Activated T-helper 1 cell treated with Interleukin-2 at 50 U/mL for 16 hours (primary cell): ENCODE measurements at places on chromosomes 2 and 18.

DNA sequence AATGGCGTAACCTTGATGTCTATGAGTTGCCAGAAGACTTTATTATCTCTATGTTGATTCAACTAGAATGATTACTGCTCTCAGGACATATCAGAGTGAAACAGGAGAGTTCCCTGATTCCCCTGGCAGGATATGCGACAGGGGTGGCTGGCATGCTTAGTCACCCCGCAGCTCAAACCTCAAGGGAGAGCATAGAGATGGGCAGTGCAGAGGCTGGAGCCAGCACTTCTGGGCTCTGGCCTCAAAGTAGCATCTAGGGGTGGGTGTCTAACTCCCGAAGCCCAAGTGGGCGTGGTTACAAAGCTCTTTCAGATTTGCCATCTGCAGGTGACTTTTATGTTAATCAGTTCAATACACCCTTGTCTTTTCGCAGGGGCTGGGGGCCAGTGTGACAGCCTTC lies 391.6 kb downstream of the ADCYAP1 start:
- no peak for DNase-seq

- peak; percentile 19 for DNase-seq
These were observed 42.1 kb upstream of the TAF1B start for GRCh38 chr2:9800975-9801726.

GRCh38 chr2:175131252-175131651 lies 36.8 kb downstream of the ATF2 start:
- DNase-seq = no peak

GRCh38 chr2:224025874-224026273 lies 13.2 kb downstream of the SERPINE2 start:
- DNase-seq = peak; percentile 2

DNA sequence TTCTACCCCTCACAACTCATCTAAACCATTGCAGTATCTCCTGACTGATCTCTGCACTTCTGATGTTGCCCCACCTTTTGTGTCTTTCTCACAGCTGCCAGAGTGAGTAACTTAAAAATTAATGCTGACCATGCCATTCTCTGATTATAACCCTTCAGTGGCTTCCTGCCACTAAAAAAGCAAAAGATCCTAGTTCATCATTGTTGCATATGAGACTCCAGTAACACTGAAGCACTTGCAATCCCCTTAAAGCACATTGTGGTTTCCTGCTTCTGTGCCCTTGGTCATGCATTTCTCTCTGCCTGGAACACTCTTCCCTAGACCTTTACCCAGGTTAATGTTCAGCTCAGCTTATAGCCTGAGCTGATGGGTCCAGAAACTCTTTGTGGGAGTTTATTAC lies 95.1 kb upstream of the WDSUB1 start:
- DNase-seq = no peak

DNA sequence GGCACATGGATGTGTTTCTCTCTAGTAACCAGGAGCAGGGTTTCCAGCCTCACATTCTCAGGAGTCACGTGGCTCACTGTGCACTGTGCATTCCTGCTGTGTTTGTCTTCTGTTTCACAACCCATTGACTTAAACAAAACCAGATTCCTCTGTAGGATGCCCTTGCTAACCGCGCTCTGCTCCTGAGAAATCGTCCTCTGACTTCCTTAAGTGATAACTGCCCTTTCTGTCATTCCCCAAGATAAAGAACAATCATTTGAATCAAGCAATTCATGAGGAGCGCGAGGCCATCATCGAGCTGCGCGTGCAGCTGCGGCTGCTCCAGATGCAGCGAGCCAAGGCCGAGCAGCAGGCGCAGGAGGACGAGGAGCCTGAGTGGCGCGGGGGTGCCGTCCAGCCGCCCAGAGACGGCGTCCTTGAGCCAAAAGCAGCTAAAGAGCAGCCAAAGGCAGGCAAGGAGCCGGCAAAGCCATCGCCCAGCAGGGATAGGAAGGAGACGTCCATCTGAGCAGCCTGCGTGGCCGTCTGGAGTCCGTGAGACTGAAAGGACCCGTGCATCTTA lies 60.2 kb downstream of the RALBP1 start:
- DNase-seq = no peak

GRCh38 chr2:10452312-10452711 lies 4.2 kb upstream of the ODC1 start:
- DNase-seq = no peak

- DNase-seq = no peak
These were observed 12.7 kb upstream of the CDH2 start for GRCh38 chr18:28189400-28190239.

DNA sequence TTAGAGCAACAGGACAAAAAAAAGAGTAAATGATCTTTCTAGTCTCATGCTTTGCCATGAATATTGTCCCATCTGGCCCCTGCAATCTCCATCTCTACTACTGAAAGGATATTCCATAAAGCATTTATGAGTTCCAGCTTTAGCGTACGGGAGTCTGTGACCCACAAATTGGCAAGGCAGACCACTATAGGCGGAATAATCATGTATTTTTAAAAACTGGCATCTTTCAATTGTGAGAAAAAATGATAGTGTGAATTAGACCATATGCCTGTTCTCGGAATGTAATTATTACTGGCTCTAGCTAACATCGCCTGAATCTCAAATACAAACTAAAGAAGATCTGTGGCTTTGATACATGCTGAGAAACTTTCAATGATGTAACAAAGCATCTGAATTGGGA lies 738.1 kb upstream of the NXPH2 start:
- no peak for DNase-seq
